ENCODE measurements at places on chromosomes 5 and 9. TPM values are rescaled to one million over a fixed set of nuclear protein-coding genes. Genes with fewer than 3 reads are reported as not detected.

The CCNO gene
- total RNA-seq, result 3.3 TPM

The BBLN gene
- 79.9 TPM for total RNA-seq

The CCDC180 gene
- total RNA-seq, result 0.17 TPM

The LECT2 gene
- total RNA-seq, result not detected

The GRIA1 gene
- not detected for total RNA-seq

The TPPP gene
- total RNA-seq, result 0.17 TPM

The PCDHB6 gene
- total RNA-seq, result 0.40 TPM

The NME5 gene
- 7.1 TPM for total RNA-seq

The SPATA31D4 gene
- total RNA-seq, result not detected

The THBS4 gene
- total RNA-seq, result 0.87 TPM
